ENCODE measurements at places on chromosomes 7 and 10. TPM values are rescaled to one million over a fixed set of nuclear protein-coding genes. Genes with fewer than 3 reads are reported as not detected.

SOSTDC1 gene
- not detected for total RNA-seq

SHH gene
- total RNA-seq, result 0.20 TPM

ANKRD61 gene
- total RNA-seq, result 0.40 TPM

CYP2C19 gene
- not detected for total RNA-seq

AGBL3 gene
- 2.1 TPM for total RNA-seq

VGF gene
- total RNA-seq, result 0.20 TPM

WIPF3 gene
- total RNA-seq, result not detected

ADRB1 gene
- 2.1 TPM for total RNA-seq

AGMO gene
- 1.6 TPM for total RNA-seq

OR9A2 gene
- total RNA-seq, result not detected

ZMIZ1 gene
- total RNA-seq, result 34.2 TPM

PLAC9 gene
- total RNA-seq, result 1.7 TPM

SPRN gene
- total RNA-seq, result 0.05 TPM

PAX4 gene
- total RNA-seq, result not detected

VIPR2 gene
- total RNA-seq, result not detected

SPDYE1 gene
- not detected for total RNA-seq

PRKCQ gene
- total RNA-seq, result 0.07 TPM

IFIT1B gene
- total RNA-seq, result not detected

KLF14 gene
- total RNA-seq, result not detected

SLC13A4 gene
- not detected for total RNA-seq

CALHM3 gene
- total RNA-seq, result not detected

SMARCD3 gene
- 0.33 TPM for total RNA-seq

TDRD1 gene
- total RNA-seq, result not detected

MMD2 gene
- total RNA-seq, result not detected

Measured in mammary microvascular endothelial cell (primary cell).